ENCODE measurements at places on chromosomes 12 and 14.

DNA sequence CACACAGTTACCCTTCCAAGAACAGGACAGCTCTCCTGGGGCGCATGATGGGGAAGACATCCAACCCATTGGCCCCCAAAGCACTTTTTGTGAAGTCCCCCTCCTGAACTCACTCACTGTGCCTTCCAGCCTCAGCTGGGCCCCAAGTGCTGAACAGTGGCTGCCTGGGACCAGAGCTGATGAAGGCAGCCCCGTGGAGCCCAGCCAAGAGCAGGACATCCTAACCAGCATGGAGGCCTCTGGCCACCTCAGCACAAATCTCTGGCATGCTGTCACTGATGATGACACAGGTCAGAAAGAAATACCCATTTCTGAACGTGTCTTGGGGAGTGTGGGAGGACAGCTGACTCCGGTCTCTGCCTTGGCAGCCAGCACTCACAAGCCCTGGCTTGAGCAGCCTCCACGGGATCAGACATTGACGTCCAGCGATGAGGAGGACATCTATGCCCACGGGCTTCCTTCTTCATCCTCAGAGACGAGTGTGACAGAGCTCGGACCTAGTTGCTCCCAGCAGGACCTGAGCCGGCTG, 72.0 kb downstream of the TECPR2 start:
- DNase-seq, result no peak

- no peak for DNase-seq
Measured at GRCh38 chr12:105858981-105859710, 279.6 kb downstream of the NUAK1 start.

GRCh38 chr12:69816082-69816481, 8.9 kb upstream of the MYRFL start:
- DNase-seq, result no peak

DNA sequence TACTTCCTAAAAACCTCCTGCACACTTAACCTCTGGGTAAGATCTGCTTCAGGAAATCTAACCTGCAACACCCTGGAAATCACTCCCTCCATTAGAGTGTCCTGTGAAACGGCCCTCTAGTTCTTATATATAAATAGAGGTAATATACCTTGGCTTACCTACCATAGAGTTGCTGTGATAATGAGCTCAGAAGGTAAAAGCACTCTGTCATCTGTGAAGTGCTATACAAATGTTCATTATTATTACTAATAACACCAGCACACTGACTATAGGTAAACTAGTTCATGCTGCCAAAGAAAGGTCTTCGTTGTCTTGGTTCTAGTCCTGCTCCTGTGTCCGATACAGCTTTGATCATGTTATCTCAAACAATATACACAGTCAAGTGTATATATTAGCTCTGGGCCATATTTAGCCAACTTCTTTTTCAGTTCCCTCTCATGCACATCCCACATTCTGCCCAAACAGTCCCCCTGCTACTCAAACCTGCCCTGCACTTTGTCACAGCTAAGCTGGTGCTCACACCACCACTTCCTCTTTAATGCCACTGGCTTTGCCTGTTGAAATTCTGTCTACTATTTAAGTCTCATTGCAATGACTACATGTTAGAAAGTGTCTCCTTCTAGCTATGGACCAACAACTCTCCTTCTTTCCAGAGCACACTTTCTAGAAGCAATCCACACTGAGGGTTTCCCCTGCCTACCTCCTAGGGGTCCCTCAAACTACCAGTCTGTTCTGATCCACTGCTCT, 5.1 kb downstream of the E2F7 start:
- no peak for DNase-seq

DNA sequence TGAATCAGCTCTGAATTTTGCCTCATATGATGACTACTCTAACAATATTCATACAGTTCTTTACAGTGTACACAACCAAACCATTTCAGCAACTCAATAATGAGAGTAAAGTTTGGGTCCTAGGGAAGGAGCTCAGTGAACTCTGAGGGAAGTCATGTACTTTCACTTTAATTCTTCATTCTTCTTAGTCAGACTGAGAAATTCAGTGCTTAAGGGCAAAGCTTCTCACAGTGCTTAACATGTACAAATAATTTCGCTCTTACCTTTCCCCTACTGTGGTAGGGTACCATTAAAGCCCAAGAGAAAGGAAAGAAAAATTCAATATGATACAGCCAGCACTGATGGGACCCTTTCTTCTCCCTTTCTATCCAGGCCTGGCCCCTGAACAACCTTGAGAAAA, 435.0 kb downstream of the NELL2 start:
- DNase-seq, result no peak

- no peak for DNase-seq
Measured at GRCh38 chr12:123634142-123634561, 523 bp downstream of the GTF2H3 start.

DNA sequence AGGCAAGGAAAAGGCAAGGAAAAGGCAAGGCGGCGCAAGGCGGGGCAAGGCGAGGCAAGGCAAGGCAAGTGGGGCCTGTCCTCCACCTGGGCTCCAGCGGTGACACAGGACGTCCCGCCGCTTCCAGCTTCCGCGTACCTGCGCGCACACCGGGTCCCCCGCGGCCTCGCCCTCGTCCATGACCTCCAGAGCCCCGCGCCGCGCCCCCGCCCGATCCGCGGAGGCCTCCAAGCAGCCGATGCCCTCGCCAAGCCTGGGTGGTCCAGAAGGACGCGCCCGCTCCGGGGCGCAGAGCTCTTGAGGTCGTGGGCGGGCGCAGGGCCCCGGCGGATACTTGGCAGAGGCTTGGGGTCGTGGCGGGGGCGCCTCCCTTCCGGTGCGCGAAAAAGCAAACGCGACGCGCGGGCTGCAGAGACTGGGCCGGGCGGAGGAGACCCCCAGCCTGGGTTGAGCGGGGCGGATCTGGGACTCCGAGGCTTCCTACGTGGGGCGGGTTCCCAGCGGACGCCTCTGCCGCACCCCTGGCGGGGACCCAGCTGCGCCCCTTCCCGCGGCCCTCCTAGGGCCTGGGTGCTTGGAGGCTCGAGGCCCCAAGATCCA, 60.8 kb upstream of the EIF5 start:
- DNase-seq, result no peak

- no peak for DNase-seq
Measured at GRCh38 chr14:51269634-51270033, 29.6 kb downstream of the TMX1 start.

DNA sequence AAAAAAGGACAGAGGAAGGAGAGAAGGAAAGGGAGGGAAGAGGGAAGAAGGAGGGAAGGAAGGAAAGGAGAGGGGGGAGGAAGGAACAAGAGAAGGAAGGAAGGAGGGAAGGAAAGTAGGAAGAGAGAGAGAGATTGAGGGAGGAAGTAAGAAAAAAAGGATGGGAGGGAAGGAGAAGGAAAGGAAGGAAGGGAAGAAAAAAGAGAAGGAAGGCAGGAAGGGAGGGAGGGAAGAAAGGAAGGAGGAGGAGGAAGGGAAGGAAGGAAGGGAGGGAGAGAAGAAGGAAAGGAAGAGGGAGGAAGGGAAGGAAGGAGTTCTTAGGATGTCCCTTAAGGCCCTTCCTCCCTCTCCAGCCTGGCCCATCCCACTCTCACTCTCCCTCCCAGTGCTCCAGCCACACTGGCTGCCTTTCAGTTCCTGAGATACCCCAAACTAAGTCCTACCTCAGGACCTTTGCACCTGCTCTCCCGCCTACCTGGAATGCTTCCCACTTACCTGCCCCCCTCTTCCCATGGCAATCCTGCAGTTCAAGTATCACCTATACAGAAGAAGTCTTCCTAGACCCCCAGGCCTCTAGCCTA, 21.7 kb upstream of the MSI1 start:
- DNase-seq, result no peak

DNA sequence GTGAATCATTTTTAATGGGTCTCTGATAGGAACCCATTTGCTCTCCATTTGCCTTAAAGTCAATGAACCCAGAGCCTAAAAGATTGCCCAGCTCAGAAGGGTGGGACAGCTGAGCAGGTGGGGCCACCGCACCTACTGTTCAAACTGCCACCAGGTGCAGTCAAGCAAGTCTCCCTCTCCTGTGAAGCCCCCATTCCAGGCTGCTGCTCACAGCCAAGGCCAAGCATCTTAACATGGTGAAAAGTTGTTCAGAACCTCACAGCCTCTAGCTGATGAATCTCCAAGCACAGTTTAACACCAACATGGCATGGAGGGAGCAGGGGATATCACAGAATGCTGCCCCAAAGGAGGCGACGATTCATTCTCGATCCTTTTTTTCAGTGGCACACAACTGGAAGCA, 29.5 kb downstream of the ANO2 start:
- DNase-seq, result no peak

- DNase-seq, result no peak
Measured at GRCh38 chr12:12004524-12004923, 66.2 kb upstream of the BCL2L14 start.

DNA sequence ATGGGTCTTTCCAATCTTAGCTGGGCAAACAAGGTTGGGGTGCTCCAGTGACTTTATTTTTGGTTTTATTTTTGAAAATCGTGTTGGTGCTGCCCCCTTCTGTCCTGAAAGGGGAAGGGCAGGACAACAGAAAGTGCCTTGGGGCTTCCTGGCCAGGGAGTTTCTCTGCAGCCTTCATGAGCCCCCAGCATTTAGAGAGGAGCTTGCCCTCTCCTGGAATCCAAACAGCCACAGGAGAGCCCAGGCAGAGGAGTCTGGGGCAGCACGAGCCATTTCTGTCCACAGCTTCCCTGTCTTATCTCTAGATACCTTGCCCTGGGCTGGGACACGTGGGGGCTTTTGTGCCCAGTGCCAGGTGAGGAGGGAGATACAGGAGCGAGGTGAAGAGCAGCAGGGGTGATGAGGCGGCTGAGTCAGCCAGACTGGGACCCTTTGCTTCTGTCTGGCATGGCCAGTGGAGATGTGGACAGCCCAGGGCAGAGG, 4.4 kb upstream of the C1RL start:
- peak; percentile 76 for DNase-seq

DNA sequence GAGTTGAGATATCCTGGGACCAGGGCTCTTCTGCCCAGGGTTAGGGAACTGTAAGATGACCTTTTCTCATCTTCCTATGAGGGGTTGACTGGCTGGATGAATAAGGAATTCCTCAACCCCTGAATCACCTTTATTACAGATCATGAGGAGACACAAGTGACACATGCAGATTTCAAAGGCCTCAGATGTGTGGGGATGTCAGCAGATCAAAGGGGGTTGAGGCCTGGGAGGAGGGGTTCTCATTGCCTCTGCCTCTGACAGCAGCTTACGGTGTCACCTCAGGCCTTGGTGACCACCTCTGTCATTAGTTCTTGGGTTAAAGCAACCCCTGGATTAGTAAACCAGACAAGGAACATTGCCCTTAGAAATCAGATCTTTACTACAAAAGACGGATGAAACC, 2.1 kb upstream of the KRT72 start:
- peak; percentile 8 for DNase-seq

- no peak for DNase-seq
Measured at GRCh38 chr12:26554332-26554731, 278.7 kb downstream of the ITPR2 start.

DNA sequence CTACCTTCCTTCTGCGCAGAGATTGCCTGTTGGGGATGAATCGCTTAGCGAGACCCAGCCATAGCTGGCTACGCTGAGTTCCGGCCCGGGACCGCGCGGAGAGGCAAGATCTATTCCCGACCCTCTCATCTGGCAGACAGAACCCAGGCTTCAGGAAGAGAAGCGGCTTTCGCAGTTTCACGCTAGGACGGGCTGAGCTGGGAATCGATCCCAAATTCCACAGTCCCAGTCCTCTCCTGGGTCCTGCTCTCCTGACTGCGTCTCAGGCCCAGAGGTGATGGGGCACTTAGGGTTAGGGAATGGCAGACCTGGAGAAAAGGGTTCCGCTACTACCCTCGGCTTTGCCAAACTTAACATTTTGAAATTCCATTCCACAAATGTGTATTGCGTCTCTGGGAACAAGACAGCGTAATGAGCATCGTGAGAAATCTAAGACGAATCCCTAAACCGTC, 2.8 kb downstream of the PTPN21 start:
- no peak for DNase-seq

DNA sequence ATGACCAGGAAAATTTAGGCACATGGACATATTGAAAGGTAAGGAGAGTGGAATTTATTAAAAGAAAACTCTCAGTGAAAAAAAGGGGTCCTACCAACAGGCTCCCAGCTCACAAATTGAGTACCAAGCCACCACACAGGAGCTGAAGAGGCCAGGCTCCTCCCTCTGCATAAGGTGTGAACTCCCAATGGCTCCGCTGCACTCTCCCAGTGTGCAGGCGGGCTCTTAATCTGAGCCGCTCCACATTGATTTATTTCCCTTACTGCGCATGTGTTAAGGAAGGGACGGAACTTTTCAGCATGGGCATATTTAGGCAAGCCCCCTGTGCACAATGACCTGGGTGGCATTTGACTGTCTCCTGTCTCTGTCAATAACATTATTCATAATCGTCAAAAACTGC, 68.6 kb upstream of the PLEKHG7 start:
- DNase-seq, result no peak

DNA sequence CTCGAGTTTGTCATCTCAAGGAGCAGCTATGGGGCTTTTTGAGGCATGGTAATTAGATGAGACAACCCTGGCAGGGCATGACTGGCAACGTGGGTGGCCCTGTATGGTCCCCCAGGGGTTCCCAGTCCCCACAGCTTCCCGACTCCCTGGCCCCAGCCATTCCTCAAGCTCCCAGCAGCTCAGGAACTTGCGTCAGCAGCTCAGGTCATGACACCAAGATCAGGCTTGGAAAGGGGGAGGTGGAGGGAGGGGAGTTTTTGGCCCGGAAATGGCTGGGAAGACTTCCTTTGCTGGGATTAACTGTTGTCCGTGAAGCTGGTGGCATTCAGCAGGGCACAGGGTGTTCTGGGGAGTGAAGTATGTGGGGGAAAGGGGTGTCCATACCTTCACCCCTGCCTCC, 10.4 kb upstream of the NRIP2 start:
- no peak for DNase-seq

- no peak for DNase-seq
Measured at GRCh38 chr14:81986005-81986404, 452.4 kb upstream of the SEL1L start.

- DNase-seq, result no peak
Measured at GRCh38 chr14:78519863-78520262, 349.7 kb downstream of the NRXN3 start.

- no peak for DNase-seq
Measured at GRCh38 chr12:123712780-123713319, 697 bp downstream of the ATP6V0A2 start.

- no peak for DNase-seq
Measured at GRCh38 chr12:89382328-89382727, 30.0 kb upstream of the DUSP6 start.

DNA sequence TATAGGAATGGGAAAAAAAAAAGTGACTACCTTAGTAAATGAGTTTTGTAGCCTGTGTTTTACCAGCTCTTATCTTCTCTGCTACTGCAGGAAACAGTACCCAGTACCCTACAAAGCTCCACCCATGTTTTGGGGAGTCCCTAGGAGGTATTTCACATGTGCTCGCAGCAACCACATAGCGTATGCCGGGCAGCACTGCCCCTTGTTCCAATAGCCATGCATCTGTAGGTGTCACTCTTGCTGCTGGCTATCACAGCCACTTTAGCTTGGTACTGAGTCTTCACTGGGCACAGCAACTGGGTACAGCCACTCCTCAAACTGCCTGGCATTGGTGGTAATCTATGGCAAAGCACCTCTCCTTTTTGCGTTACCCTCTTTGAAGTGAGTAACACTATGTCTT, 2.0 kb upstream of the MDM1 start:
- peak; percentile 19 for DNase-seq

Measured in CD4-positive, alpha-beta T cell treated with Interleukin-4 for 4 hours (primary cell).